Ecto neural progenitor cell (in vitro differentiated cells): ENCODE measurements at places on chromosomes 5 and 9.

DNA sequence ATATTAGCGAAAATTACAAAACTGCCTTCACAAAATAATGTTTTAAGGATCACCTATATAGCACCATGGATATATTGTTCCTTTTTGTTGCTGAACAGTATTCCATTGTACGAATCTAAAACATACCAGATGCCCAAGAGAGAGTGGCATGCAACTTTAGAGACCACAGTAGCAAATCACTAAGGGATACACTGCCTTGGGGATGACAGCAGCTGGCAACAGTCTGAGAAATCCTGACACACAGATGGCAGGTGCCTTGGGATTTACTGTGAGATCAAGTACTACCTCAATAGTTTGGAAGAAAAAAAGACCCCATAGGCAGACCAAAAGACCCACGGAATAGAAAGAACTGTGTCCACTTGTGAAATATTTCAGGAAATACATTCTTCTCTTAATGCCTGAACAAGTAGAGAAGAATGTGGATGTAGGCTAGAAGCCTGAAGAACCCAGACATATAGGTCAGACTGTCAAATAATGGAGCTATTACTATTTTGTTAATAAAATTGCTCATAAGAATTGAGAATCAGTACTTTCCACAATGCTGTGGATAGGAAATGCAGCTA lies 53.4 kb downstream of the PLPP1 start:
- DNase-seq: no peak

DNA sequence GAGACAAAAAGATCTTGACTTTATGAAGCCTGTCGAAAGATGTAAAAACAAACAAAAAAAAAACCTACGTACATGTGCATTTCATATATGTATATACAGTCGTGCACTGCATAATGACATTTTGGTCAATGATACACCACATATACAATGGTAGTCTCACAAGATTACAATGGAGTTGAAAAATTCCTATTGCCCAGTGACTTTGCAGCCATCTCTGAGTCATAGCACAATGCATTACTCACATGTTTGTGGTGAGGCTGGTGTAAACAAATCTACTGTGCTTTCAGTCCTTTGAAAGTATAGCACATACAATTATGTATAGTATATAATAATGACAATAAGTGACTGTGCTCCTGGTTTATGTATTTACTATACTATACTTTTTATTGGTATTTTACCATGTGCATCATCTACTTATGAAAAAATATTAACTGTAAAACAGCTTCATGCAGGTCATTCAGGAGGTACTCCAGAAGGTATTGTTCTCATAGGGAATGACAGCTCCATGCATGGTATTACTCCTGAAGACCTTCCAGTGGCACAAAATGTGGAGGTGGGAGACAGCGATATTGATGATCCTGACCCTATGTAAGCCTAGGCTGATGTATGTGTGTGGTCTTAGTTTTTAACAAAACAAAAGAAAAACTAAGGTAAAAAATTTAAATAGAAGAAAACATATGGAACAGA lies 73.7 kb upstream of the FST start:
- DNase-seq: no peak

DNA sequence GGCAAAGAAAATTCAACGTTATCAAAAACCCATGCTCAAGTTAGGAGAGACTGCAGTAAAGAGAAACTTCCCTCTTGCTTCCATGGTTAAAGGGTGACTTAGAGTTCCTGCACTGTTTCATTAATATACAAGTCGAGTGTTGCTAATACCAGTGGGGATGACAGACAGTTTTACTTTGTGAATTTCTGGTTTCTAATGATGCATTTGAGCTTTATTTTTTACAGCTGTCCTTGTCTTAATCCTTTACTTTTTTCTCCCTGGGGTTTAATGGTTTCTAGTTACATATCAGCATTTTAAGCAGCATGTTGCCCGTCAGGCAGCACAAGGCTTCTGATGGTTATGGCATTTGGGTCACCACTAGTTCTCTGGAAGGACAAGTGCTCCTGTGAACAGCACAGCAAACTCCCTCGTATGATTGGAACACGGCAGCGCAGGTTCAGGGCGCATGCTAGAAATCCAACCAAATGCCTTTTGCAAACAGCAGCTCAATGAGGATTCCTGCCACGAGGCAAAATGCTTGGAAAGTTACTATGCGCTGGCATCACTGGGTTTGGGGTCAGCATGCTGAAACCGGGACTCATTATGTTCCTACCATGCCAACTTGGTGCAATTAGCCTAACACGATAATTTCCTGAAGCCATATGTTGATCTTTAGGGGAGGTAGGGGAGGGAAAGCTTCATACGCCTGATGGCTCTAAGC lies 463.8 kb downstream of the BNC2 start:
- DNase-seq: no peak

DNA sequence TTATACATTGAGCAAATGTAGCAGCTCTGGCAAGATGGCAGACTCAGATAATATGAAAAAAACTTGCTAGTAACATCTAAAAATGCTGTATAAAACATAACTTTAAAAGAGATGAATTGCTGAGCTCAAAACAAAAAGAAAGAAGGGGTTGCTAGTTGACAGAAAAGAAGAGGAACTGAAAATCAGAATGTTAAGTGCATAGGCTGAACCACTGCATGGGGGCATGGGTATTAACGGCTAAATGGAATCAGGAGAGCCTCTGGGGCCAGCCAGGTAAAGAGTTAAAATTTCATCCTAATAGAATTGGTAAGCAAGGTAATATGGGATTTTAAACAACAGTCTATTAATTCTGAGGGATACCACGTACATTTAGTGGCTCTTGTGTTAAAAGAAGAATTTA lies 146.8 kb downstream of the SMC2 start:
- DNase-seq: no peak

DNA sequence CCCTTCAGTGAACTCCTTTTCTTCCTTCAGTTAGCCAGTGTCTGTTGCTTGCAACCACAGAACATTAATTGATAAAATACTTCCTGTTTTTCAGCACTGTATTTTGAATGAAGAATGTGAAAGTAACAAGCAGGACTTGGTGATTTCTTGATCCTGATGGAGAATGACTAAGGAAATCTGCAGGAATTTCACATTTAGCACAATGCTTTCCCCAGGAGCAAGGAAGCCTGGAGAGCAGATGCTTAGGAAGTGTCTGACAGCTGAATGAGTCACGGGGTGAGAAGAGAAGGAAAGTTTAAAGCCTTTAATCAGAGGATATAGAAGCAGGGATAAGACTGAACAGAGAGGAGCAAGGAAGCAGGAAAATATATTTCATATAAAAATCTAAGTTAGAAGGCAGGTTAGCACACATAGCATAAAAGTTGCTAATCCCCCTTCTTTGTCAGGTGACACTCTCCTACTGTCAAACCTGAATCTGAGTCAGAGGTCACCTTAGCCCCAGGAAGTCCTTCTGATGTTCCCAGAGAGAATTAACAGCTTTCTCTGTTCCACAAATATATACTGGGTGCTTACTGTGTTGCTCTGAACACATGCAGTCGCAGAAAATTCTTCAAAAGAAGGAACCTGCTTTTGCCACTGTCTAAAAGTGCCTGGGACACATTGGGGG lies 59.7 kb downstream of the GNA14 start:
- no peak for DNase-seq

DNA sequence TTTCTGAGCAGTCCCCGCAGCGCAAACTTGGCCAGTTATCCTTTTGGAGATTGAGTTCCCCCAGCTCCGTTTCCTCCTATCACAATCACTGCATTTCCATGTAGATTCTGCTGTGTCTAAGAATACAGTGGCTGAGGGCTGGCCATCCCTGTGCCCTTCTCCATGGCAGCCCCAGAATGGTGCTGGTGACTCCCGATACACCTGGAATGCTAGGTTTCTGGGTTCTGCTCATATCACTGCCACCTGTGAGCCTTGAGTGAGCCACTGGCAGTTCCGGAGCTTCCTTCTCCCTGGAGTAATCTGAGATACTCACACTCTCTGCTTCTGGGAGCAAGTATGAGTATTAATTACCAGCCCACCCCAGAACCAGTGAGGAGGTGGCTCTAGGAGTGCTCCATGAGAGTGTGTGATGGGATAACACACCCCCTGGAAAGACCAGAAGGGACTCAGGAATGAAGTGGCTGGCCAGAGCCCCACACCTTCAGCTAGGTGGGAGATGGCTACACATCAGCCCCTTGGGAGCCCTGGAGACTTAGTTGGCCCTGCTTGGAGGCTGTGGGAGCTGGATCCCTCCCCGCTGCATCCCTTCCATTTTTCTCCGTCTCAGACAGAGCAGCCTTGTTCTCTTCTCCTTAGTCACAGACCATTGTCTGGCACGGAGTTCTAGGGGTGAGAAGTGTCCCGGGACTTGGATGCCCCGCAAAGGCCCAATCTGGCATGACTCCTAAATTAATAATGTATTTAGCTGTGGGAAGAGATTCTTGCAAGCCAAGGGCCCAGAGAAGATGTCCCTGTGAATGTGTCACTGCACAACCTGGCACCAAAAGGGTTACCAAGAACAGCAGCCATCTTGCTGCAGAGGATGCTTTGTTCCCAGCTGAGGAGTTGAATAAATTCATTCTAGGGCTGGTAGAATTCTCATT lies 4.9 kb downstream of the PCDHGC5 start:
- DNase-seq: no peak
